Frontal cortex (tissue), 4 donors: ENCODE measurements at places on chromosomes 2 and 18. TPM values are rescaled to one million over a fixed set of nuclear protein-coding genes. Genes with fewer than 3 reads are reported as not detected.

The KLHL29 gene
- total RNA-seq, result 14.3 TPM

The AQP12B gene
- not detected for total RNA-seq

The MGAT4A gene
- 38.3 TPM for total RNA-seq

The GALNT14 gene
- total RNA-seq, result 10.2 TPM

The TM4SF20 gene
- total RNA-seq, result not detected

The DSEL gene
- 51.4 TPM for total RNA-seq

- DNase-seq, result no peak
Measured at GRCh38 chr2:173762221-173762620, 203.0 kb downstream of the SP3 start.

DNA sequence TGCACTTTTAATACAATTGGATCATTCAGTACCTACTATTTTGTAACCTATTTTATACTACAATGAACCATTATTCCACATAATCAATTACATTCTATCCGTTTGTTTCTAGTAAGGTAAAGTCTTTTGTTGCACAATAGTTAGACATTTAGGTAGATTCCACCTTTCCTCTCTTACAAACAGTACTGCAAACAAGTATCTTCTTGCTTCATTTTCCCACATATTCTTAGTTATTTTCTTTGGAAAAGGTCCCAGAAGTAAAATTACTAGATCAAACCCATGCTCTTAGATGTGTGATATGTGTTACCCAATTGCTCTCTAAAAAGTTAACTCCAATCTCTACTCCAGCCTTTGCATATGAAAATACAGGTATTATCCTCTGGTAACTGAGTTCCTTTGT is 49.6 kb downstream of the SPIRE1 start:
- no peak for DNase-seq

DNA sequence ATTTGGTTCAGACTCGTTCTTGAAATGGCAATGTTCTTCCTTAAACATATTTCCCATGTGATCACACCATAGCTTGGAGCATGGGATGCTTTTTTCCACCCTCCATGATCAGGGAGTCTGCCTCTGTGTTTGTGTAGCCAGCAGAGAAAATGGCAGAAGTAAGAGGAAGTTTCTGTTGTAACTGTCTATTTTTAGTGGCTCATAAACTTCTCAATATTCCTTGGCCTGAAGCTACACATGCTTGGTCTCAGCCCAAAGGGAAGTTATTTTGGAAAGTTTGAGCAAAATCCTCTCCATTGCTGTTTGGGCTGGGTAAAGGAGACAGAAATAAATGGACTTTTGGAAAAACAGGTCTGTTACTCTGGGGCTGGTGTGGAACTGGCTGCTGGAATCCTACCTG is 33.4 kb upstream of the ITGA6 start:
- DNase-seq, result no peak

GRCh38 chr2:60794271-60794863 is 38.3 kb downstream of the PAPOLG start:
- peak; percentile 34 for DNase-seq

- DNase-seq, result no peak
Measured at GRCh38 chr18:62018034-62018758, 125.4 kb upstream of the RNF152 start.

DNA sequence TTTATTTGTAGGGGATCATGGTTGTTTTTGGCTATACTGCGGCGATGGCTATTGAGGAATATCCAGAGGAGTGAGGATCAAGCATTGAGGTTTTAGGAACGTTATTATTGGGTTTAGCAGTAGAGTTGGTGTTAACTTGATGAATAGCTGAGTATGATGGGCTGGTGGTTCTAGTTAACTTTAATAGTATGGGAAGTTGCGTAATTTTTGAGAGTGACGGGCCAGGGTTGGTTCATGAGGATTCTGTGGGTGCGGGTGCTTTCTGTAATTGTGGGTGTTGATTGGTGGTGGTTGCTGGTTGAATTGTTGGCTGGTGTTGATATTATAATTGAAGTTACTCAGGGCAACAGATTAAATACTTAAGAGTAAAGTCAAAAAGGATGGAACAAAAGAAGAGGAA is 6.0 kb upstream of the RAB6D start:
- DNase-seq, result no peak

- DNase-seq, result no peak
Measured at GRCh38 chr2:11898576-11898975, 152.1 kb downstream of the LPIN1 start.
